ENCODE measurements at places on chromosomes 3 and 15.

DNA sequence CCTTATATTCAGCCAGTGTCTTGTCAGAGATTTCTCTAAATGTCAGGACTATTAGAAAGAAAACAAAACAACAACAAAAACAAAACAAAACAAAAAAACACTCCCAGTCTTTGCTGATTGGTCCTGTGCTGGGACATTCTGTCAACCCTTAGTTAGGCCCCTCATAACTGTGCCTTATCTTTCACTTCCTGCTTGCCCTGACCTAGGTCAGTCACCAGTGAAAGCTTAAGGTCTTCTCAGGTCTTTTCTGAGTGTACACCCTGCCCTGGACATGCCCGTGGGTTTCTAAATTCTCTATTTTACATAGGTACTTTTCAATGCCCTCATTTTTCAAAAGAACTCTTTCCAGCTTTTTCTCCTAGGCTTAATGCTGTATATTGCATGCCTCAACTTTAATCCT, 454.1 kb downstream of the GRM7 start:
- no peak for DNase-seq

- no peak for DNase-seq
These were observed 17.4 kb upstream of the UBE3A start for GRCh38 chr15:25456196-25456595.

GRCh38 chr3:117736846-117737245, 1027.3 kb downstream of the TUSC7 start:
- DNase-seq: no peak

DNA sequence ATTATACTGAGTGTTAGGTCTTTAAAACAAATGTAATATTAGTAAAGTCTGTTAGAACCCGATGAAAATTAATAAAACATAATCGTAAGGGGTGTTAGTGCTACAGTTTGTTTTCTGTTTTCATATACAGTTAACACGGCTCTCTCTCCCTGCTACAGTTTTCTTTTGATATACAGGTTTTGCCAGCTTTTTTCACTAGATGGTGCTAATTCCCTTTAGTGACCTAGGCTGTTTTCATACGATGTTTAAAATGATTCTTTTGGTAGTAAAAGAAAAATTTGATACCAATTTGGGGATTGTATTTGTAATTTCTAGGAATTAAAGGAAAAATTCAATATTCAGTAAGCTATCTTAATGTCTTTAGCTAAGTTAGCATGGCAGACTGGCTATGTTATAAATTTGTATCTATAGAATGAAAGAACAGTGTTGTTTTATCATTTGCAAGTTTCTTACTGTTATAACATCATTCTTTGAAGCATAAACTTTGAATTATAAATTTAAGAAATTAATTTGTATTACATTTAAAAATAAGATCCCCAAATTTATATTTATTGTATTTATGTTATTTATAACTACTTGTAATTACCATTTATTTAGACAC, 11.5 kb downstream of the APH1B start:
- DNase-seq: no peak

GRCh38 chr15:23857028-23857641, 170.0 kb upstream of the NDN start:
- DNase-seq: peak; percentile 55

DNA sequence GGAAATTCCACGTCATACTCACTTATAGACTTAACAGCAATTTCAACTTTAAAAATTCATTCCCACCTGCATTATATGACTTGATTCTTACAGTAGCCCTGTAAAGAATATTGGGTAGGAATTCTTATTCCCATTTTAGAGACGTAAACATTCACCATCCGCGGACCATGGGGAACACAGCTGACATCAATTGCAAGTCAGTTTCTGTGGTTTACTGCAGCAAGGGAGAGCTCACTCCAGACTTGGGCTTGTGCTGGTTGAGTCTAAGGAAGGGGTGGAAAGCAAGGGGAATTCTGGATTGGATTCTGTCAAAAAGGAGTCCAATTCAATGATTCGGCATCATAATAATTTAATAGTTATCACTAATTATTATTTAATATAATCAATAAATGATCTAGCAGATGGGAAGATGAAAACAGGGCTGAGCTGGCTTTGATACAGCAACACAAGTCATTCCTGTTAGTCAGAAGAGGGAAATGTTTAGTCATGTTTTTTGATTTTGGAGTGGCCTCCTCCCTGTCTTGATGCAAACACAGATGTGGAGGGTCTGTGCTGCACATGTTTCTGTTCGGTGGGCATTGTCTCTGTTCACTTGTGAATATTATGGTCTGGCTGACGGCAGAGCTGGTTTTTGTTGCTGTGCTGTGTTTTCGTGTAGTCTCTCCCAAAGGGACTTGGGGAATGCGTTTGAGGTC, 9.7 kb downstream of the LIPC start:
- DNase-seq: no peak

GRCh38 chr3:25257026-25257425, 171.0 kb upstream of the RARB start:
- no peak for DNase-seq

GRCh38 chr3:31575448-31575847, 42.7 kb downstream of the STT3B start:
- DNase-seq: no peak

DNA sequence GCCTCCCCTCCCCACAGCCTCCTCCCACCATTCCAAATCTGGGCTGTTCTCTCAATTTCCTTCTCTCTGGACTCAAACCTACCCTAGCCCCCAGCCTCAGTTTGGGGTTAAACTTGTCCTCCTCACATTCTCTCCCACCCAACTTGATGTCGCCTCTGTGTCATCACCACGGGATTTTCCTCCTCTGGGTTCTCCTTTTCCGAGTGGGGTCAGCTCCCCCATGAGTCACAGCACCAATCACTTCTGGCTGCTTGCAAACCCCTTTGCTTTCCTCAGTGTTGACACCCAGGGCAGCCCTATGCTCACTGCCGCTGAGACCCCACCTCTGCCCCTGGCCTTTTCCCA, 451 bp downstream of the CCR5AS start:
- no peak for DNase-seq

- no peak for DNase-seq
These were observed 545.4 kb upstream of the IL12A start for GRCh38 chr3:159443266-159443665.

- DNase-seq: no peak
These were observed 198.3 kb downstream of the NAALADL2 start for GRCh38 chr3:175057401-175057800.

DNA sequence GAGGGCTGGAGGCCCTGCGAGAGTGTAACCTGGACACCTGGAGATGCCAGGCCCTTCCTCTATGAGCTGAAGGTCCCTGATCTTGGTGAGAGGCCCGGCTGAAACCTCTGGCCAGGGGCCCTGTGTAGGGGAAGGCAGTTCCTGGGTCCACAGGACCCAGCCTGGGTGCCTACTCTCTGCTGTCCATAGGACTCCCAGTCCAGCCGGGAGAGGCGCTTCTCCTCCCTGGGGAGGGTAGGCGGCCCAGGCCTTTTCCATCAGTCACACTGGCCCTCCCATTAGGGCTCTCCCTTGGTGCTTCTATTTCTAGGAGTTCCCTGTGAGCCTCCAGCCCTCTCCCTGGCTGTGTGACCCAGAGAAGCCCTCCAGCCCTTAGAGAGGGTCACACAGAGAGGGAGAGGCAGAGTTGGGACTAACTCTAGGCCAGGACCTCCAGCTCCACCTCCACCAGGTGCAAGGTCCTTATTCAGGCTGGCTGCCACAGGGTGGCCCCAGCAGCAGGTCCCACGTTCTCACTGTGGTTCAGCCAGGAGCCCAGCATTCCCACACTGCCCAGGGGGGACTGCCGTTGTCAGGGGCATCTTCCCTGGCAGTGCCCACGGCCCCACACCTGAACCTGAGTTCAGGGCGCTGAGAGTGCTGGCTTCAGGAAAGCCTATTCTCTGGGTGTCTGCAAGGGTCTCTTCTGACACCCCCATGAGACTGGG, 146.8 kb downstream of the SMAD6 start:
- DNase-seq: no peak

DNA sequence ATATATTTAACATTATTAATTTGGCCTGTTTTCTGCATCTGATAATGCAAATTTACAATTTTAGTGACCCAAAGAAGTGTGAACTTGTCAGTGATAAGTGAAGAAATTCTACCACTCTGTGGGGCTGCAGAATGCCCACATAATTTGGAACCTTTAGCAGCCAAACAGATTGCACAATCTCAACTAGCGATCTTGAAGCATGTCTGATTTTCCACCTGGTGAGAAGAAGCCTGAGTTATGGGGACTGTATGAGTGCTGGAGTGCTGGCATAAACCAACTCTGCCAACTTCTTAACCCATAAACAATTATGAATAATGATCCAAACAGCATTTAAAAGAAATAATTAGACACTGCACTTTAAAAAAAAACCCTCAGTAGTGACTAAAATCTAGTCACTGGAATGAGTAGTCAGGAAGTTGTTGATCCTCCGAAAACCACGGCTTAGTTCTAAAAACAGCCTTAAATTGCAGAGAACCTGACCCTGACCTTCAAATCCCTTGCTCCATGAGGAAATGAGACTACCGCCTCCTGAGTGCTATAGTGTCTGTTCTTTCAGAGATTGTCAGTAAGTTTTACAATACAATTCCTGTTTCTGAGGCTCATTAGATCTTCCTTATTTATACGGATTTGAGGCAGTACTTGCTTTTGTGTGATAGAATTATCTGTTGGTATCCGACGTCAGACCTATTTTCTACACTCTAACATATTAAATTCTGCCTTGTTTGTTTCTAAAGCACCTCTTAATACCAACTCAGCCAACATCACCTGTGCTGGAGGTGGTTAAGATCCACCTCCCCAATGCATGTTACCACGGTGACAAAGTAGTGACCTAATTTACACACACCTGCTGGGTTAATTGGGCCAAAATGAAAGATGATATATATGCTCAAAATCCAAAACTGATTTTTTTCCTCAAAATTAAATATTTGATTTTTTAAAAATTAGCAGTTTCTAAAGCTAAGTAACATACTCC, 267.7 kb downstream of the ZBTB20 start:
- no peak for DNase-seq

DNA sequence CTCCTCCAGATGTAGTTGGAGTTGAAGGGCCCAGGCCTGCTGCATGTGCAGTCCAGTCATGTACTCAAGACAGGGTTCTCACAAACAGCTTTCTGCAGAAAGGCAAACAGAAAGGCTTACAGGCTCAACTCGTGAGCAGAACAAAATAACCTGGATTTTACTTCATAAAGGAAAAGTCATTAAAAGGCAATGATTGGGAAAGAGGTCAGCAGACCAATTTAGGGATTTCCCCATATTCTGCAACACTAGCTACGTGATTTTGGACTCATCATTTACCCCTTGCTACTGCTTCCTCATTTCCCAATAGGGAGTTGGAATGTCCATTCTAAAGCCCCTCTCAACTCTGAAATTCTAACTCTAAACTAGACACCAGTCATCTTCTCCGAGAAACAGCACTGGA, 18.1 kb downstream of the METTL6 start:
- DNase-seq: no peak

- DNase-seq: no peak
These were observed 217.1 kb upstream of the KCNMB2 start for GRCh38 chr3:178318941-178319816.

- DNase-seq: no peak
These were observed 17.5 kb downstream of the POPDC2 start for GRCh38 chr3:119642746-119643473.

DNA sequence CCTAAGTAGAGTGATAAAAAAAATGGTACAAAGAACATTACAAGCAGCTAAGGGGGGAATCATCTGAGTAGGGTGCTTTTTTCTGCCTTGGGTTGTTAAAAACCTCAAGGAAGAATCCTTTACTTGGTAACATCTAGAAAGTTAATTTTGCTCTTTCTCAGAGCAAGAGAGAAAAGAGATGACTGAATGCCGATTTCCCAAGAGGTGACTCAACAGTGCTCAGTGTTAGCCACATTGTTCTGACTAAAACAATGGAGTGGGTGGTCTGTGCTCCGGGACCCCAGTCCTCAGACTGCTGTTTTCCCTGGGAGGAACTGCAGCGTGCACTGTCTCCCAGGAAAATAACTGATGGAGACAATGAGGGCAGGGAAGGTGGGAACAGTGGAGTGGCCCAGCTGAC, 41.1 kb upstream of the RASGRP1 start:
- no peak for DNase-seq

DNA sequence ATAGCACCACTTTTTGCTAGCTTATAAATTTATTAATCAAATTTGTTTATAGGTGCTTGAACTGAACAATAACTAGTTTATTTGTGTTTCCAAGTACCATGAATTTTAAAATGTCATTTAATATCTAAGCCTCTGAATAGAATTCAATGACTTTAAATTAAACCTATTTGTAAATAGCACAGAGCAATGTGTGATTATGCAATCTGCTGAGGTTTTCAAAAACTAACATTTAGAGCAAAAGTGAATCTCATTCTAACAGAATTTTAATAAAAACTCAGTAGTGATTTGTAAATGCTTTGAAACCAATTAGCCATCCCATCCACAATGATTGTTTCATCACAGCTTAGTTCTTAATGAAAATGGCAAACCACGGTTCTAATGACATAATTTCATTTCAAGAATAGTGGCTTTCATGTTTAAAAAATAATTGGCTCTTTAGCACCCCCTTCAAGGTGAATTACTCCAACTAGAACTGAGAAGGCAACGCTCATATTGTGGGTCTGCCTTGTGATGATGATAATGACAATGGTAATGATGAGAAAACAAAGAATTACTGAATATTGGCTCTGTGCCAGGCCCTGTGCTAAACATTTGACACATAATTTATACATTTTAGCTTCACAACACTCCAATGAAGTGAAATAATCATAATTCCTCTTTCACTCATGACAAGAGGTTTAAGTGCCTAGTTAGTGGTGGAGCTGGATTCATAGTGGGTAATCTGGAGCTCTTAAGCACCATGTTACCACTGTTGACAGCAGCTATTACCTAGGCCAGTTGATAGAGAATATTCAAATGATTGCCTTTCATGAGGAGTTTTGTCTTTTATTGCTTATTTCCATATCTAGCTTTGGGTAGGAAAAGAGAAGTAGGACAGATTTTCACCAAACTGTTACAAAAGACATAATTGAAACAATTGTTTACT, 145.7 kb downstream of the RBMS3 start:
- DNase-seq: no peak

DNA sequence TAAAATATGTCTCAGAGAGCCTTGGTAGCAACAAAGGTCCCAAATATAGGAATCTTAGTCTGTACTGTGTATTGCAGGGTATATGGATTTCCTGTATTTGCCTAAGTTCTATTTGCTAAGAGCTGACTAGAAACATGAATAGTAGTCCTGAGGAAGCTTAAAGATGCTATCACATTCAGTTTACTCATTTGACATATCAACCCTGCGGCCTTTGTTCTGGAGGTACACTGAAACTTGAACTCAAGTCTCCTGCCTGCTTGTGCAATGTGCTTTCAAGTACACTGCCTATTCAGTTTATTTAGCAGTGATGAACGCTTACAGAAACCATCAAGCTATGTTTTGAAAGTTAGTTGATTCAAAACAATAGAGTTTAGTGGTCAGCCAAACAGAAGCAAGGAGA, 21.1 kb downstream of the IL1RAP start:
- DNase-seq: no peak

DNA sequence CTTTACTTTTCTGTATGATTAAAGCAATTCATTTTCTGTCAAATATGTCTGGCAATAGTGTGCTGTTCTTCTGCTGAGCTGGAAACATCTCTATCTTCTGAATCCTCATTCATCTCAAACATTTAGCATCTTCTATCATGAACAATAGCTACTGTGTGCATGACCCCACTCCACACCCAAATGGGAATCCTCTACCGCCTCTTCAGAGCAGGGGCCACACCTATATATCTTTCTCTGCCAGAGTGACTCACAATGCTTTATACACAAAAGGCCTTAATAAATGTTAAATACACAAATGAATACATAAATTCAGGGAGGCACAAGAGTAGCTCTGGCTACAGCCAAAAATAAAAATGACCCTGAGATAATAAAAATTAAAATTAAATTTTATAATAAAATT, 8.0 kb downstream of the ALDH1A2 start:
- no peak for DNase-seq

GRCh38 chr3:122927726-122928125, 99.8 kb downstream of the SEMA5B start:
- no peak for DNase-seq
